ENCODE measurements at places on chromosomes 16 and 17.
A peak's percentile ranks its signal among the peaks of the same experiment; 100 is the strongest.

DNA sequence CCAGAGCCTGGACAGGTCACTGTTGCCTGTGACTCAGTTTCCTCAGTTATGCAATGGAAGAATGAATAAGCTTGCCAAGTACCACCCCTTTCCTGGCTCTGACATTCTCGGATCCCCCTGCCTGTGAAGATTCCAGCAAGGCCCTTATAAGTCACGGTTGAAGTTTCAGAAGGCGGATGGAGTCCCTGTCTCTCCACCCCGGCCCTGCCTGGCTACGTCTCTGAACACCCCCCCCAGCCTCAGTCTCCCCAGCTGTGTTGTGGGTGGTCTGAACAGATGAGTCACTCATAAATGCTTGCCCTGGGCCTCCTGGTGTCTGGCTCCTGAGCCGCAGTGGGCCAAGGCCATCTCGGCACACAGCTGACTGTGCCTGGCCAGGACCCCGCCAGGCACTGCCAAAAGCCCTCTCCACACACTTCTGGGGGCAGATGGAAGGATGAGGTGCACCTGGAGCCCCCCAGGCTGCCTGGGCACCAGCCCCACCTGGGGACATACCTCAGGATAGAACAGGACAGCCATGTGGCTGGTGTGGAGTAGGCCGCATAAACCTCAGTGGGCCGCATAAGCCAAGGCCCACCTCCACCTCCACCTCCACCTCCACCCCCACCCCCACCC is 15.4 kb downstream of the VASN start:
- no peak for DNase-seq

- DNase-seq: no peak
Observed at GRCh38 chr16:81096715-81097208, 567 bp upstream of the GCSH start.

GRCh38 chr17:40796846-40797245 is 2.9 kb downstream of the KRT28 start:
- no peak for DNase-seq

- no peak for DNase-seq
Observed at GRCh38 chr16:15880434-15881308, 7.7 kb downstream of the CEP20 start.

- DNase-seq: peak; percentile 49
Observed at GRCh38 chr17:76382803-76383545, 1.4 kb upstream of the SPHK1 start.

DNA sequence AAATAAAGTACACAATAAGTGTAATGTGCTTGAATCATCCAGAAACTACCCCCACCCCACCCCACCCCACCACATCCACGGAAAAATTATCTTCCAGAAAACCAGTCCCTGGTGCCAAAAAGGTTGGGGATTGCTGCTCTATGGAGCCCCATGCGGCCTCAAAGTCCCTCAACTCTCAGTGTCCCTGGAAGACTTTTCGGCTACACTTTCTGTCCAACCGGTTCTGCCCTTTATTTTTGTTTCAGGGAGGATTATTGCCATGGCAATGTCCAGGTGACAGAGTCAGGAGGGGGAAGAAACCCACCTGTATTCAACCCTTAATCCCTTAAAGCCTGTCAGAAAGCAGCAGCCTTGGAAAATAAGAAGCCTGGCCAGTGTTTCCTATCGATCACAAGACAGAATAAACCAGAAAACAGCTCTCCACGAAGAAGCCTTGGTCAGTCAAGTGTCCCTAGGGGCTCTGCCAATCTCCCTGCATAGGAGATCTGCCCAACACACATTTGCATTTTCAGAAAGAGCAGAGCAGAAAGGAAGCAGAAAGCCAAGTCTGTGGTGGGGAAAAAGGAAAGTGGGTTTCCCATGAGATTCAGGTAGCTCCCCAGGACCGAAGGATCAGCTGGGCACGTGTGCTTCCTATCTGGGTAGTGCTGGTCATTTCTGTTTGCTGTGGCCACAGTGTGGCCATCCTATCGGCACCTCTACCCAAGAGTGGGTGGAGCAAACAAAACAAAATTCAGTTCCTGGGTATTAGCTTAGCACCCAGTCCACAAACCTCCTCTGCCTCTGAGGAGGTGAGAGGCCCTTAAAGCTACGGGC is 342.7 kb downstream of the SOX9 start:
- no peak for DNase-seq

GRCh38 chr17:83193336-83194185 is 114.2 kb downstream of the METRNL start:
- DNase-seq: no peak

DNA sequence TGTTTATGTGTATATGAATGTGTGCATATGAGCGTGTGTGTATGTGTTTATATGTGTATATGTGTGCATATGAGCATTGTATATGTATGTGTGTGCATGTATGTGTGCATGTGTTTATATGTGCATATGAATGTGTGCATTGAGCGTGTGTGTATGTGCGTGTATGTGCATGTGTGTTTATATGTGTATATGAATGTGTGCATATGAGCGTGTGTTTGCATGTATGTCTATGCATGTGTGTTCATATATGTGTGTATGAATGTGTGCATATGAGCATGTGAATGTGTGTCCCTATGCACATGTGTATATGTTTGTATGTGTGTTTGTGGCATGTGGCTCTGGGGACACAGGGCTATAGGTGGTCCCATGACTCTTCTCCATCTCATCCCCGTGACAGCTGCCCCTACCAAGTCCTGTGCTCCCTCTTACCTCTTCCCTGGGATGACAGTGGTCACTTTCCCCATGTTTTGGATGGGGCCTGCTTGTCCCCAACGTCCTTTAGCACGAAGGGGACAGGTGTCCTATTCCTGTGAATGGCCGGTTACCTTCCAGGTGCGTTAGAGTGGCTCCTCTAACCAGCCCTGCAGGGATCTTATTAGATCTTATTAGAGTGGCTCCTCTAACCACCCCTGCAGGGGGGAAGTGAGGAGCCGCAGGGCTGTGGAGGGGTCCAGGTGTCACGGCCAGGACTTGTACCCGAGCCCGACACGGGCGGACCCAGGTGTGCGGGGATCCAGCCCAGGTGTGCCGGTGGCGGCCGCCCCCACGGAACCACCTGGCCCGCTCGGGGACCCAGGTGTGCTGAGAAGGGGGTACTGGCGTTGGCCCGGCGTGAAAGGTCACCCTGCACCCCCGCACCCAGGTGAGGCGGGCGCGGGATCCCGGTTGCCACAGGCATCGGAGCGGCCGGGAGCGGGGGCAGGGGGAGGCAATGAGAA is 105.6 kb downstream of the SEC14L1 start:
- no peak for DNase-seq

DNA sequence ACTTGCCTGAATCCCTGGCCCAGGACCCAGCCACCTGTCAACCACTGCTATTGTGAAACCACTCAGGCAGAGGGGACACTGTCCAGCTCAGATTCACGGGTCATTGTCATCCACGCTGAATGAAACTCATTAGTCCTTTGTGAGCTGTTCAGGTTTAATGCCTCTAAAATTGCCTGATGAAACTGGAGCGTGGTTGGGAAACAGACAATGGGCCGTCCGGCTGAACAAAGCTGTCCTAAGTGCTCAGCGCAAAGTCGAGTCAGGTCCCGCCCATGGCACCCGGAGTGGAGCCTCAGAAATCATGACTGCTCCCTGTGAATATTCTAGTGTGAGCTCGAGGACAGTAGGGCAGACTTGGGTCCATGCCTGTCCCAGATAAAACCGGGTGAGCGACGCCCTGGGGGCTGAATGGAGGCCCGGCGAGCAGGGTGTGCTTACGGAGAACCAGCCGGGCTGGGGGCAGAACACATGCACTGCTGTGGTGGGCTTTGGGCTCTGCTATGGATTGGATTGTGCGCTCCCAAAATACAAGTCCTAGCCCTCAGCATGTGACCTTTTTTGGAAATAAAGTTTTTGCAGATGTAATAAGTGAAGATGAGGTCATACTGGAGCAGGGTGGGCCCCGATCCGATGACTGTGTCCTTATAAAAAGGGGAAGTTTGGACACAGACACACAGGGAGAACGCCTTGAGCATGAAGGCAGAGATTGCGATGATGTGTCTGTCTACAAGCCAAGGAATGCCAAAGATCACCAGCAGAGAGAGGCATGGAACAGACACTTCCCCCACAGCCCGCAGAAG is 12.9 kb upstream of the CMIP start:
- peak; percentile 63 for DNase-seq

DNA sequence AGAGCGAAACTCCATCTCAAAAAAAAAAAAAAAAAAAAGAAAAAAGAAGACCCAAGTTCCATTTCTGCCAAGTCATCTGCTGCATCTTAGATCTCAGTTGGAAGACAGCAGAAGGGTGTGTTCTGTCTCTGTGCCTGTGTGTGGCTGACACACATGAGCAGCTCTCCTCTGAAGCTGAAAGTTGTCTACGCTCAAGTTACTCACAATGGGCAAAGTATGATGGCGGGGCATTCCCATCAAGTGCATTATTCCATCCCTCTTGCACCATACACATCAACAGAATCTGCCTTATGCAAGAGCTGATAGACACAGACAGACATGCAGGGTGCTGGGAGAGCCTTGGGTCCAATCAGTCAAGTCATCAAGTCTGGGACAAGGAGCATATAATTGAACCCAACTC is 402.2 kb downstream of the XYLT1 start:
- DNase-seq: no peak
